ENCODE measurements at places on chromosomes 1 and 21.
A peak's percentile ranks its signal among the peaks of the same experiment; 100 is the strongest.

DNA sequence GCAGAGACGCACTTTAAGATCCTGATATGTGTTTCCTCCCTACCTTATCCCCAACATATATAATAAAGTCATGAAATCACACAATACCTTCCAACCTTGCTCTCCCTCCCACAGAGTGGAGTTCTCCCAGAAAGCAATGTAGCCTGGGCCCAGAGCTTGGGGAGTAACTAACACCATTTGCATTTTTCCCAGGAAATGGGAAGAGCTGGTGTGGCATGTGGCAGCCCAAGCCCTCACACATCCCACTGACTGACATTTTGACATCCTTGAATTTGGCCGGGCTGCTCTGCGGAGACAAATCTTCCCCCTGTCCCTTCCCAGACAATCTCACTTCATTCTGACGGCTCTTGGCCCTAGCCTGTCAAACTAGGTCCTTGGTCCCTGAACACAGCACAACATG is 37.0 kb upstream of the ATP2B4 start:
- no peak for DNase-seq

- no peak for DNase-seq
These were observed 231.9 kb upstream of the JUN start for GRCh38 chr1:59015708-59016107.

DNA sequence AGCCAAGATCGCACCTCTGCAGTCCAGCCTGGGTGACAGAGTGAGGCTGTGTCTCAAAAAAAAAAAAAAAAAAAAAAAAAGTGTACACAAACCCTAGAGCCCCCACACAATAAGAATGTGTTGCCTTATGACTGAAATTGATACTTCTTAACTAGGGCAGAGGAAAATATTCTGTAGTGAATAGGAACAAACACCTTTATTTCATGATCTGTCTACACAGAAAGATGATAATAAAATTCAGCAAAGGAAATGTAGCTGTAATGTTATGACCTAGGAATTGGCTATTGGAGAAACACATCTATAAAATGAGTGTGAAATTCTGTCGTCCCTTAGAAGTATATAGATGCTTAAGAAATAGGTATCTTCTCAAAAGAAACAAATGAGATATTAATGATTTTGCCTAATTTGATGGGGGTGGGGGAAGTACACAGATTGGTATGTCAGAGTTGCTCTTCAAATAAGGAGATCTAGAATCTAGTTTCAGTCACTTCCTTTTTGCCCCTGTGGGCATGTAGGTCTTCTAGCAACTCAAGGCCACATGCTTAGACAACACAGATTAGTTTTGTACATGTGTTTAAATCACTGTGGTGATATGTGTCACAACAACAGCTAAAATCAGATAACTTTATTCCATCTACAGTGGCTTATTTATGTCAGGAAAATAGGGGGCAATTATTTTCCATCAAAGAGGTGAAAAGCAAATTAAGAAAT is 10.7 kb upstream of the GPR25 start:
- DNase-seq: no peak

GRCh38 chr1:162373541-162374260 is 3.0 kb downstream of the SPATA46 start:
- DNase-seq: no peak

DNA sequence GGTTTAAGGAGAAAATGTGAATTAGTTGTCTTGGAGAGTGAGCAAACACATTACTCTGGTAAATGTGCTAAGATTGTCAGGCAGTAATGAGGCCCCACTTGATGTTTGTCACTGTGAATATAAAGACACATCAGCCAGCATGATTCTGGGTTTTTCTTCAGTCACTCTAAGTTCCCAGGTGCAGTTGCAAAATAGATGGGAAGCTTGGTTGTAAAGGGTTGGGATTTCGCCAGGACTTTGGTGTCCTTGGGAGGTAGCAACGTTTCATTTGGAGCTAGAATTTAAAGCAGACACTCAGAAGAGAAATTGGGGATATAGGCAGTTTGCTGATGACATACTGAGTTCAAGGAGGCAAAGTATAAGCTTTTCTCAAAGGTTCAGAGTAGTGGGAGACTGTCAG is 154.3 kb downstream of the MAST2 start:
- DNase-seq: no peak

GRCh38 chr1:207648334-207649209 is 3.6 kb downstream of the CR1L start:
- no peak for DNase-seq

DNA sequence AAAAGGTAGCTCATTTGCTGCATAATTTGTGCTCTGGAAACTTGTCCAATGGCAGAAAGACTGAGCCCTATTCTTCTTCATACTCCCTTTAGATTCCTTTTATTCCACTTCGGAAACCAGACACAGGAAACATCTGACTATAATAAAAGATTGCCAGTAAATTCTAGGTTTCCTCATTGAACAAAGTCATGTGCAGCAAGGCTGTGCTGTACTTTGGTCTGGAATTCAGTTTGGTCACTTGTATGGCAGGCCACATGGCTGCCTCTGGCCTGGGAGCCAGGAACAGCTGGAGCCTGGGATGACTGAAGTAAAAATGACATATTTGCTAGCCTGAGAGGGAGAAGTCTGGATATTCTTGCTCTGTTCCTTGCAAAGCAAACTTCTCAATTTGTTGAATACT is 79.6 kb downstream of the ST3GAL3 start:
- DNase-seq: no peak

GRCh38 chr1:225509770-225510169 is 81.9 kb upstream of the LBR start:
- DNase-seq: no peak

- DNase-seq: no peak
These were observed 2.6 kb downstream of the RSPH1 start for GRCh38 chr21:42493109-42494060.

- DNase-seq: no peak
These were observed 52.6 kb upstream of the B3GALNT2 start for GRCh38 chr1:235556807-235557206.

DNA sequence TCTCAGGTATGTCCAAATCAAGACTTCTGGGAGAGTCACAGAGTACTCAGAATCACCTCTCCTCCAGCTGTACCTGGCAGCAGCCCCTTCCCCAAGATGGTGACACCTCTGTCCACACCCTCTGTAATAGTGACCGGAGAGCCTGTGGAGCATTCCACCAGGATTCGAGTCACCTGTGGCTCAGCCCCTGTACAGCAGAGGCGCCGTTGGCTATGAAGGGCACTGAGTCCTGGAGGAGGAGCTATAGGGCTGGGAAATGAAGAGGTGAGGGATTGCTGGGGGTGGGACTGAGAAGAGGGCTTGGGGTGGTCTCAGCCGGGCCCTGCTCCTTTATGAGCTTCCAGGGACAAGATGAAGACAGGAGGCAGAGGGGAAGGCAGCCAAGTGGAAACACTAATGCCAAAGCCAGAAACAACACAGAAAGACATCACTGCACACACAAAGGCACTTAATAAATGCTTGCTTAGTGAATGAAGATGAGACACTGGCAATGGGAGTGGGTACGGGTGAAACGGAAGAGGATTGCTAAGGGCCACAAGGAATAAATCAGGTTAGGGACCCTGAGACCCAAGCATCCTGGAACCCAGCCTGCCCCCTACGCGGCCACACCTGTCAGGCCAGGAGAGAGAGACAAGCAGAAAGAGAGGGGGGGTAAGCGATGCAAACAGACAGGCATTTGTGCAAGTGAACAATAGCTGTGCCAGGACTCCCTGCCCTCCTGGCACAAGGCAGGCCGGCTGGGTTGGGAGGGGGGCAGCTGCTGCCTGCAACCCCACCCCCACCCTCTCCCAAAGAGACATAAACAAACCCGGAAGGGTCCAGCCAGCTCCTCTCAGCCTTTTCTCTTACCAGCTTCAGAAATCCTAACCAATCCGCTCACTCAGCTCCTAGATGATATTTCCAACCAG is 3.9 kb downstream of the ARHGEF2 start:
- no peak for DNase-seq

DNA sequence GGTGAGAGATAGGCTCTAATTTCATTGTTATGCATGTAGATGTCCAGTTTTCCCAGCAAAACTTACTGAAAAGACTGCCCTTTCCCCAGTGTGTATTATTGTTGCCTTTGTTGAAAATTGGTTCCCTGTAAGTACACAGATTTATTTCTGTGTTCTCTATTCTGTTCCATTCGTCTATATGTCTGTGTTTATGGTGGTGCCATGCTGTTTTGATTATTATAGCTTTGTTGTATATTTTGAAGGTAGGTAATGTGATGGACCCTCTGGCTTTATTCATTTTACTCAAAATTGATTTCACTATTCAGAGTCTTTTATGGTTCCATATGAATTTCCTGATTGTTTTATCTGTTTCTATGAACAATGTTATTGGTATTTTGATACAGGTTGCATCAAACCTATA is 375.8 kb upstream of the VAMP3 start:
- no peak for DNase-seq

DNA sequence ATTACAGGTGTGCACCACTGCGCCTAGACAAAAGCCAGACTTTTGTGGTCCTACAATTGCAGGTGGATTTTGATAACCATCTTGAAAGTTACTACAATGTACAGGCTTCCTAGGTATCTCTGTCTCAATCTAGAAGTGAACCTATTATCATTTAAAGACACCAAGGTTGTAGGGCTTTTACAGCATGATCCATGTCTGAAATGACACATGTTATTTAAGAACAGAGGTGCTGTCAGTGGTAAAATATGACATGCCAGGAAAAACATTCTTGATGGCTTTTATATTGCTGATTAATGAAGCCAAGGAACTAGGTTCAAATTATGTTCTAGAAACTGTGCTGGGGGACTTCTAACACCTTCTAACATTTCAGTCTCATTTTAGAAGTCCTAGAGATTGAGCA is 253.1 kb downstream of the SDCCAG8 start:
- DNase-seq: no peak

DNA sequence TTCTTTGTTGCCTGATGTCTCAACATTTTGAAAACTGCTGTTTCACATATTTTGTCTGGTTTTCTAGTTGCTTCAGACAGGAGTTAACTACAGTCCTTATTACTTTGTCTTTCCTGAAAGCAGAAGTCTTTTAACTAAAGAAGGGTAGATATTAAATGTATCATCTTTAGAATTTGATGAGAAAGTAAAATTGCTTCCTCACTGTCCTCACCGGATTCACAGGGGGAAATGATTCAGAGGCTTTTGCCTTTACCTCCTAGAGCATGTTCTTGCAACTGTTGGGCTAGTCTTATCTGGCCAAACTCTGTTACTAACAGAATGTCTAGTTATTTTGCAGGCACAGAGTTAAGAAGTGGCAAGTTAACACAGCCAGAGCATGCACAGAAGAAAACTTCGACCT is 107.2 kb upstream of the VAV3 start:
- DNase-seq: no peak

- peak; percentile 67 for DNase-seq
These were observed 6.0 kb upstream of the NLRP3 start for GRCh38 chr1:247409869-247410544.

DNA sequence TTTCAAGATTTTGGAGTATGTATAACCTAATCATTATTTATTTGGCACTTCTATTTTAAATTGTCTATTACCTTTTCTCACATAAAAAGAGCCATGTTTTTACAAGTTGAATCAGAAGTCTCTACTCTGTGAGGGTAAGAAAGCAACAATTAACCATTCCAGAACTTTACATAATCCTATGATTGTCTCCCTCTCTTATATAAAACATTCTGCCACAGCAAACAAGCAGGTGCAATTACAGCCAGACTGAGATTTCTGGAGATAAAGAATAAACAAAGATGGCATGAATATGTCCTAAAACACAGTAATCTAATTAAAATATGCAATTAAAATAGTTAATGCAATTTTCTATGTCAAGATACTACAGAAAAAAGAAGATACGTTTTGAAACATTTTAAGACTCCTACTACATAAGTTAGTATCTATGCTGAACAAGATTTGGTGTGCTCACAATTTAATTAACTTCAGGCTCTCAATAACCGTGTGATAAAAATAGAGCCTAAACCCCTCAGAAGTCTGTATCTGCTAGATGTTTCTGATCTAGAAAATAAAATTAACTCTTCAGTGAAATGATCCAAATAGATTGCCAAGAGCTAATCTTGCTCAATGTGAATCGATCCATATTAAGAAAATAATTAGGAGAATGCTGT is 13.7 kb upstream of the TMPRSS15 start:
- no peak for DNase-seq

DNA sequence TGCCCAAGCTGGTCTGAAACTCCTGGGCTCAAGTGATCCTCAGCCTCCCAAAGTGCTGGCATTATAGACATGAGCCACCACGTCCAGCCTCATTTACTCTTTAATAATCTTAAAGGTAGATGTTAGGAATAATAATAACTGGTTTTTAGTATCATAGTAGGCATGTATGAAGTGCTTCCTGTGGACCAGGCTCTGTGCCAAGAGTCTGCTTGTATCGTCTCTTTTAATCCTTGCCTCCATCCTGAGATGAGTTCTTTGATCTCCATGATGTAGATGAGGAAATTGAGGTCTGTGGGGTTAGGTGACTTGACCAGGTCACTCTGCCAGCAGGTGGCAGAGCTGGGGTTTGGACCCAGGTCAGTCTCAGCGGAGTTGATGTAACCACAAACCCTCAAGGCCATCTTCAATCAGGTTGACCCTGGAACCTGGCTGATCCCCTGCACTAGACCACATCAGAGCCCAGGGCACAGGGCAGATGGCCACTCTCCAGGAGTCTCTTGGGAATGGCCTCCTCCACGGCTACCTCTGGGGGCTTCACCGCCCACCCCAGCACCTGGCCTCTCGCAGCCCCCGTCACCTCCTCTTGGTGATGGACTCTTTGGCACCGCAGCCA is 11.3 kb downstream of the EFHD2 start:
- no peak for DNase-seq

- no peak for DNase-seq
These were observed 90.2 kb downstream of the LRRC7 start for GRCh38 chr1:69657971-69658370.

GRCh38 chr1:4253935-4254334 is 353.9 kb upstream of the C1orf174 start:
- DNase-seq: no peak

DNA sequence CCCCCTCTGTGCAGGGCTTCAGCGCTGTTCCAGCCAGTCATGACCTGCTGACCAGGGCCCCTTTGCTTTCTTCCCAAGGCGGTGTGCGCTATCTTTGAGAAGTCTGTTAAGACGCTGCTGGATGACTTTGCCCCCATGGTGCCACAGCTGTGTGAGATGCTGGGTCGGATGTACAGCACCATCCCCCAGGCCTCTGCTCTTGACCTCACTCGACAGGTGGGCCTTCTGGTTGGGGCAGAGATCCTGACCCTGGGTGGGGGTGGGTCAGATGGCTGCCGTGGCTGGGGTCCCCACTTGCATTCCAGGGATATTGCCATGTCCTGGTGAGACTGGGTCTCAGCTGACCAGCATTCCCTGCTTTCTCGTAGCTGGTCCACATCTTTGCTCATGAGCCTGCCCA is 9.0 kb upstream of the DPH2 start:
- no peak for DNase-seq

- peak; percentile 88 for DNase-seq
These were observed 45.7 kb upstream of the PRDX6 start for GRCh38 chr1:173431304-173432045.

DNA sequence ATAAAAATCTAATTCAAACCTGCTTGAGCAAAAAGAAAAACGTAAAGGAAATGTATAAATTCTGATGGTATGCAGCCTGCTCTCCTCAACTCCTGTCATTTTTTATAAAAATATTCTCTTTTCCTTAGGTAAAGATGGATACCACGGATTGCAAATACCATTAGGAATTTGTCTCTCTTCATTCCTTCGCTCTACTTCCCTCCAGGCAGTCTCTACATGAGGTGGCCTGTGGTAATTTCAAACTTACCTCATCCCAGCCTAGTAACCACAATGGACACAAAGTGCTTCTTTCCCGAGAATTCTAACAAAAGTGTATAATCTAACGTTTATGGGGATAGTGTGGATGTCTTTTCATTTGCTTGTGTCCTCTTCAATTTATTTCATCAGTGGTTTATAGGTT is 239.5 kb upstream of the LRRC7 start:
- no peak for DNase-seq

GRCh38 chr1:245858022-245858721 is 648.9 kb downstream of the SMYD3 start:
- DNase-seq: no peak
